Left renal pelvis (tissue), 4 donors: ENCODE measurements at places on chromosomes 1 and 21. TPM values are rescaled to one million over a fixed set of nuclear protein-coding genes. Genes with fewer than 3 reads are reported as not detected.

DNA sequence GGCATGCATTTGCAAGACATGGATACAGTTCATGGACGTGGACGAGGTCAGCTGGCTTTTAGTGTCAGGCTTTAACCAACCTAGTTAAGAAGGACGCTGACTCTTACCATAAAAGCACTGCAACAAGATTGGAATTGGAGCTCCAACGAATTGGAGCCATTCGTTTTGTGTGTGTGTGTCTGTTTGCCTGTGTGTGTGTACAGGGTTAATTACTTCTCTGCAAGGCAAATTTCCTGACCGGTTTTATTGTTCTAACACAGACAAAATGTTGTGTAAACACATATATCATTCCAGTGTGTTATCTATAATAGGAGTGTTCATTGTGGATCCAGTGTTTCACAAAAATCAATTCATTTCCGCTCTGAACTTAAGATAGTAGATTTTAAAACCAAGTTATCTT, 7.9 kb downstream of the ITSN1 start:
- DNase-seq = no peak

- no peak for DNase-seq
Observed at GRCh38 chr1:217342105-217342504, 288.8 kb downstream of the GPATCH2 start.

- DNase-seq = no peak
Observed at GRCh38 chr1:204589409-204590038, 73.3 kb downstream of the MDM4 start.

DNA sequence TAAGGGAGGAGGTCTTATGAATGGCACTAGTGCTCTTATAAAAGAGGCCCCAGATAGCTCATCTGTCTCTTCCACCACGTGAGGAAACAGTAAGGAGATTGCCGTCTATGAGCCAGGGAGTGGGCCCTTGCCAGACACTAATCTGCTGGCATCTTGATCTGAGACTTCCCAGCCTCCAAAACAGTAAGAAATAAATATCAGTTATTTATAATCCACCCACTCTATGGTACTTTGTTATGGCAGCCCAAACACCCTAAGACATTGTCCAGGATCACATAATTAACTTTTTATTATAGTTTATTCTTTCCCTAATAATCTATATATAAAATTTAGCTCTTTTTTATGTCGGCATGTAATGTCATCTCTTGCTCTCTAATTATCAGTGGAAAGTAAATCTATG, 144.0 kb upstream of the IRF2BP2 start:
- DNase-seq = no peak

- no peak for DNase-seq
Observed at GRCh38 chr1:30375156-30375555, 348.2 kb downstream of the MATN1 start.

GRCh38 chr1:19980314-19980713, 896 bp upstream of the PLA2G2A start:
- no peak for DNase-seq

Gene KRTAP13-2
- polyA plus RNA-seq = not detected

Gene TAS1R3
- 0.32 TPM for polyA plus RNA-seq

DNA sequence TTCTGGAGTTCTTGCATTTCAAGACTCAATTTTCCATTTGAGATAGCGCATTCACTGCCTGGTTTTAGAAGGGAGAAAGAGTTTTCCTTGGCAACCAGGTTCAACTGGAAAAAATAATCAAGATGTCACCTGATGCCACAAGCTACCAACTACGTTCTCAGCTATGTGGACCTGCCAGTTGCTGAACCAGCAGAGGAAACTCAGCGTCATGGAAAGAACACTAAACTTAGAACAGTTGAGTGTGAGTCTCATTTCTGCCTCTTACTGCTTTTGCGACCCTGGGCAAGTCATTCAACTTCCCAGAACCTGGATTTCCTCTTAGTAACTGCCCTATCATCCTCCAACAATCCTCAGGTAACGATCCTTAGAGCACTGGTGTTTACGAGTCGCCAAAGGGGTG, 373.0 kb upstream of the ESRRG start:
- DNase-seq = no peak

- no peak for DNase-seq
Observed at GRCh38 chr1:107526524-107527198, 385.8 kb downstream of the NTNG1 start.

Gene TDRD5
- polyA plus RNA-seq = 5.6 TPM

- no peak for DNase-seq
Observed at GRCh38 chr1:1989102-1989542, 14.5 kb downstream of the CFAP74 start.

GRCh38 chr1:85550784-85551516, 29.6 kb upstream of the CCN1 start:
- DNase-seq = no peak

DNA sequence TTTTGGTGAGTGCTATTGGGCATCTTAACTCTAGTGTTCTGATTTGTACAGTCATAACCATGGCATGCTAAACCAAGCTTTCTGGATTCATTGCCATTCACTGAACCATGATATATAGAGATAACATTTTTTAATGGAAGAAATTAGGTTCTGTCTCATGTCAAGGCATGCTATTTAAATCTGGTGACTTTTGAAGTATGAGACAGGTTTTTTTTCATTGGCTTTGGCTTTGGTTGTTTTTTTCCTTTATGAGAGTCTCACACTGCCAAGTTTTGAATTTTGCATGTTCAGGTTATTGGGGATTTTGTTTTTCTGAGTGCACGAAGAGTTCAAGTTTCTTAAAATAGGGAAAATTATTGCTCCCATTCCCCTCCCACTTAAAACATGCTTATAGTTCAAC, 141.3 kb upstream of the ADAMTS5 start:
- no peak for DNase-seq

GRCh38 chr1:168801032-168801745, 72.2 kb upstream of the DPT start:
- no peak for DNase-seq

GRCh38 chr1:72915581-72915980, 633.2 kb upstream of the NEGR1 start:
- DNase-seq = no peak

Gene TEDDM1
- polyA plus RNA-seq = 0.08 TPM

Gene C1QTNF12
- 4.1 TPM for polyA plus RNA-seq

Gene DISP1
- 14.5 TPM for polyA plus RNA-seq

GRCh38 chr1:236659792-236660587, 26.3 kb upstream of the ACTN2 start:
- DNase-seq = no peak

DNA sequence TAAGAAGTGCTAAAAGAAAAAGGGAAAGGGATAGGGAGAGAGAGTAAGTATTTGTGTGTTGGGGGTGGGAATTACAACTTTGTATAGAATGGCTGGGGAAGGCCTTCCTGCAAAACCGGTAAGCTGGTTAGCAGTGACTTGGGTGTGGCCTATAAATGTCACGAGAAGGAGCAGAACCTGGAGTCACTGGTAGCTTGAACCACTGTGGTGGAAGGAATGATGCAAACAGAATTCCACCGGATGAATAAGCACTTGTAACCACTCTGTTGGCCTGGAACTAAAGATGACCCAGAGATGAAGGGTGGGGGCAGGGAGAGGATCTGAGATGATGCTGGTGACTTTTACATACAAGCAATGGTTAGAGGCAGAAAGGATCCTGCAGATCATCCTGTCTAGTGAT, 8.9 kb downstream of the XKR8 start:
- no peak for DNase-seq

Gene MFAP2
- polyA plus RNA-seq = 204 TPM

DNA sequence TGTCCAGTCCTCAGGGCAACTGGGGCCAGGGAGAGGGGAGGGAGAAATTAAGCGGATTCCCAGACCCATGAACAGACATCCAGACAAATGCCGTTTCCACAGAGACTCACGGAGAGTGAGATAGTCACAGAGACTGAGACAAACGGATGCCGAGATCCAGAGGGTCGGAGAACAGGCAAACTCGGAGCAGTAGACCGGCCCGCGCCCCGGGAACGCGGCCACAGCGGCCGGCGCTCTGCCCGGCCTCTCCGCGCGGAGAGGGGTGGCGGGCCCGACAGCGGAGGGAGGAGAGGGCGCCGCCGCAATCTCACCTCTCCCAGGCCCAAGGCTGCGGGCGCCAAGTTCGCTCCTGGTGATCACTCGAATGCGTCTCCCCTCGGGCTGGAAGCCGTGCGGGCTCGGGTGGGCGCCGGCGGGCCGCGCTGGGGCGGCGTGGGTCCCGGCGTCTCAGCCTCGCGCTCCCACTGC, 831 bp upstream of the FOXD2 start:
- no peak for DNase-seq

- no peak for DNase-seq
Observed at GRCh38 chr1:54371942-54372275, 34.3 kb downstream of the SSBP3 start.

- no peak for DNase-seq
Observed at GRCh38 chr1:43296207-43296606, 4.6 kb upstream of the TIE1 start.

DNA sequence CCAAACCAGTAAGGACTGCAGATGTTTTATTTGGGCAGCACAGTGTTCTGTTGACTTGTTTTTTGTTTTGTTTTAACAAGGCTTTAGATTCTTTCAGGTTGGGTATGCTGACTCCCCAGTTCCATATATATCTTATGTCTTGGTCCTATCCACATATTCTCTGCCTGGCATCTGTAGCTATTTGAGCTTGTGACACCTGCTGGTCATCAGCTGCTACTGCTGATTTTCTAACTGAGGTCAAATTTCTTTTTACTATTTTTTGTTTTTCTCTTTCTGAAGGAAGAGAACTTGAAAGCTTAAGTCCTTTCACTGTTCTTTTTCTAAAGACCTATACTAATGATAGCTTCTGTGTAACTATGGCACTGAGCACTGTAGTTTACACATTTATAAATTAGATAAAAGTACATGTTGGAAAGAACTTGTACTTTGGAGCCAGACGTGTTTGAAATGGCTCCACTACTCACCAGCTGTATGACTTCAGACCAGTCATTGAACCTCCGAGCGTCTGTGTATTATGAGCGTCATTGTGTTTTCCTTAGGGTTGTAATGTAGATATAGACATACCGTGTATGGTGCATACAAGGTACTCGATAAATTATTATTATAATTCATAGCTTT, 109.4 kb downstream of the NRDC start:
- DNase-seq = peak; percentile 25

GRCh38 chr1:59238333-59238934, 58.5 kb upstream of the FGGY start:
- no peak for DNase-seq

GRCh38 chr1:23035823-23036452, 16.7 kb downstream of the KDM1A start:
- no peak for DNase-seq

Gene ADGRL4
- polyA plus RNA-seq = 20.1 TPM

GRCh38 chr1:168760241-168760640, 31.2 kb upstream of the DPT start:
- DNase-seq = no peak

DNA sequence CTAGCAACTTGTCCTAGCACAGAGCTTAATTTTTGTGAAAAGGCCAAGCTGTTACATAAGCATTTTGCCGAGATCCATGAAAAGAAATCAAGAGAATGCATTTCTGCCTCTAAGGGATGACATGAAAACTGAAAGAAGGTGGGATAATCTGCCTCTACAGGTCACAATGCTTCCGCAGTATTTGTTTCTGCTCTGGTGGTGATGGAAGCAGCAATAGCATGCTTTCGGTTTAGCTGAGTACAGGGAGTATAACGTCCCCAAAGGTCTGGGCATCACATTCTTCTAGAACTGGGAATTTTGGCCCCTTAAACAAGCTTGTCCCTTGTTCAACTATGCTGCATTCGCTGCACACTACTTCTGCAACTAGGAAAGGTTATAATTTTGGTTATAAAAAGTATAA, 14.4 kb upstream of the MAGI3 start:
- DNase-seq = no peak

Gene IL10
- polyA plus RNA-seq = not detected

DNA sequence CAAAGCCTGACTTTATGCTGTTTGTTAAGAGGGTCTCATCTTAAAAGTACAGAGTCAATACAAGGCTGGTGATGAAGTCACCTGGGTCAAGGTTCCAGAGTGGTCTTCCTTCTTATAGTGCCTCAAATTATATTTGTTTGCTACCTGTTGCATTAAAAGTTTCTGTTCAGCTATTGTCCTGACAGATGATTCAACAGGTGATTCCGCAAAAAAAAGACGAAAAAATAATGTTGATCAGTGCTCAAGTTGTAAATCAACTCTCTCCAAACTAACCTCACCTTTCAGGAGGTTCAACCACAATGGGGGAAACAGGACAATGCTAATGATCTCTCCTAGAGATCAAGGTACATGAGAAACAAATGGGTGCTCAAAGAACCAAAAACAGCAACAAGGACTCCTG, 35.7 kb downstream of the HSF2BP start:
- no peak for DNase-seq

DNA sequence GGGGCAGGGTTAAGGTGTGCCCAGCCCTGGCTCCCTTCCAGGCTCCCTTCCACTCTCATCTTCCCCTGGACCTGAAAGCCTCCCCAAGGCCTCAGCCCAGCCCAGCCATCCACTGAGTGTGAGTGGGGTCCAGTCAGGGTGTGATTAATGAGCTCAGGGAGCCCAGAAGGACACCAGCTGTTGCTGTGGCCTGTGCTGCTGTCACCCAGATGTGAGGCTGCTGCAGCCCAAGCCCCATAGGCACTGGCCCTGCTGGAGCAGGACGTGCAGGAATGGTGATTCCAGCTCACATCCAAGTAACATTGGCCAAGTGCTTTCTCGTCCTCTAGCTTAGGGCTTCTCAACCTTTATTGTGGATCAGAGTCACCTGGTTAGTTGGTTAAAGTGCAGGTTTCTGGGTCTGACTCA, 77.6 kb downstream of the EPHB2 start:
- DNase-seq = no peak

DNA sequence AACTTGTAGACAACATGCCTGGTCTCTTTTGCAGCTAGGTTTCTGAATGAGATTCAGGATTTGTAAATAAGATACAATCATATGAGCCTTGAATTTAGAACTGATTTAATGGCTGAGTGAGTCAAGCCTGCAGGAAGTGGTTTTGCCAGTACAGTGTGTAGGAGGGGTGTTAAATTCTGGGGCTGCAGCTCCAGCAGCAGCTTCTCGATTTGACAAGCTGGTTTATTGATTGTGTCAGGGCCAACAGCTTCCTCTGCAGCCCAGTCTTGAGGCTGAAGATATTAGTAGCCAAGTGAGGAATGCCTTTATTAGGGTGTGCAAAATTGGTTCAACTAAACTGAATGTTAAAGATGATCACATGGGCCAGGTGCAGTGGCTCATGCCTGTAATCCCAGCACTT, 11.5 kb upstream of the PLA2G5 start:
- no peak for DNase-seq

DNA sequence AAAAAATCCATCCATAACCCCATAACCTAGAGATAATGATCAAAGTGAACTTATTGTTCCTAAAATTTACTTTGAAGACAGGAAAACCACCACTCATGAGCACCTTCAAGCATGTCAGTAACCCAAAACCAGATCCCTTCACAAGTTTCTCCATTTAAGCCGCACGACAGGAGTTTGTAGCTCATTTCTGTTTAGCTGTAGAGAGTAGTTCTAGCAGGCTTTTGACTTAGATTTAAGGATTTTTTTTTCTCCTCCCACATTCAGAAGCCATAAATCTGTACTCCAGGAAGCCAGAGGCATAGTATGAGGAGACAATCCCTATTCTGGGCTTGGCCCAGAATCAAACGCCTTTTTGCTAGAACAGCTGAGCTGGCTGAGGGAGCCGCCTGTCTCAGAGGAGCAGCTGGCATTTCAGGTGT, 25.6 kb downstream of the TOMM20 start:
- no peak for DNase-seq
